ENCODE measurements at places on chromosomes 13 and 19.

GRCh38 chr19:30882411-30883005 is 466.7 kb downstream of the TSHZ3 start:
- DNase-seq = no peak

DNA sequence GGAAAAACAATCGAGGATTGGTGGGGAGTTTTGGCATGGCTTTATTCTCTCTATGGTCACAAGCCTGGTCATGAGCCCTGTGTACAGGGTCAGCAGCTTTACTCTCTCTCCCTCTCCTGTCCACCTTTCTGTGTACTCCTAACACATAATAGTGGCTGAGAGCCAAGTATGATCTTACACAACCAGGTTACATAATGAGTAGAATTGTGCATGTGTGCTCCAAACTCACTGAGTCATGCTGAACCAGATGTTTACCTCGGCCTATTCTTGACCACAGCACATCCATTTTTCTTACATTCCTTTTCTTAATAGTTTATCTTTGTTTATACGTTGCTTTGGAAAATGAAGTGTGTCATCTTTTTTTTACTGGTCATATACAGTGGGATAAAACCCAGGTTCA is 53.1 kb downstream of the ZNF254 start:
- DNase-seq = no peak

DNA sequence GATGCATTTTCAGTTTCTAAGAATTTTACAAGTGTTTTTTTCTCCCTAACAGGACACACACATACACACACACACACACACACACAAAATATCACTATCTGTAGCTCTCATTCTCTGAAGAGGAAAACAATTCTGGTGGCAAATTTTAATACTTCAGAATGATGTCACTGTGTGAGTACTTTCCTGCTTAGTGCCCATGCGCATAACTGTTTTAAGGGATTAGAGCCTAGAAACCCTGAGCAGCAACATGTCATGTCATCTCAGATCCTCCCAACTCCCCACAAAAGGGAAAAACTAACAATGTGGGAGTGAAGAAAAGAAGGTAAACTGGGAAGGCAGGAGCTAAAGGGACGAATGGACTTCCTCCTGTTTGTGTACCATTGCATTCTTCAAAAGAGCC is 401.2 kb downstream of the SPRY2 start:
- DNase-seq = no peak

- DNase-seq = peak; percentile 86
Observed at GRCh38 chr19:16825312-16826052, 3.7 kb upstream of the SIN3B start.

DNA sequence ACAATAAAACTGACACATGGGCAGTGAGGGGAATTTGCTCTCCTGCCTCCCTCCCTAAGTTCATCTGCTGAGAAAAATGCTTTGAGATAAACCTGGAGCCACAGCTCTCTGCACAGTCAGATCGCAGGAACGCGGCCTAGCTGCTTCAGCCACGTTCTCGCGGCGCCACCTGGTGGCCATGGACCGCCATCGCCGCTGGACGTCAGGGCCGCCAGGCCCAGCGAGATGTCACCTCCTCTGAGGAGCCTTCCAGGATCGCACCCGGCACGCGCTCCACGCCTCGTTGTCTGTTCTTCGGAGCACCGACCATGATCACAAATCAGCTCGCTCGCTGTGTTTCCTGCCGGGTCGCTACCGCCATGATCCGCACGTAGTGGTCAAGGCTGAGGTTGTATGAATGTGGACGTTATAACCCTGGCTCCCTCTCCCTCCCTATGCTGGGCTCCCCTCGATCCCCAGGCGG is 20.6 kb upstream of the USP29 start:
- peak; percentile 86 for DNase-seq

- DNase-seq = no peak
Observed at GRCh38 chr13:28653111-28653510, 5.8 kb upstream of the POMP start.

DNA sequence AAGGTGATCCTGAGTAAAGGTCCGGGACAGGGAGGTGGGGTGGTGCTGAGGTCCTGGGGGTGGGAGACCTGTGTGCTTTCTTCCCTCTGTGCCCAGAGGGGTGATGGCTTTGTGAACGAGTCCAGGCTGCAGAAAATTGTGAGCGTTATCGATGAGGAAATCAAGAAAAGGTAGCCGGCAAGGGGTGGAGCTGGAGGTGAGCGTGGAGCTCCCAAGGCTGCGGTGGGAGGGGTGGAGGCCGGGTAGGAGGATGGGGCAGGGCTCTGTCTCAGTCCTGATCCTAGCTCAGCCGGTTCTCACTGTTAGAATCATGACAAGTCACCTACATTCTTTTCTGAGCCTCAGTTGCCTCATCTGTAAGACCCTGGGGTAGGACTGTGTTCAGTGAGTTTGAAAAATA is 4.0 kb downstream of the SELENOV start:
- no peak for DNase-seq

GRCh38 chr13:54356209-54356608 is 1327.6 kb downstream of the OLFM4 start:
- no peak for DNase-seq

- no peak for DNase-seq
Observed at GRCh38 chr19:55689411-55690108, 14.5 kb downstream of the EPN1 start.

GRCh38 chr13:47033216-47033615 is 136.4 kb upstream of the HTR2A start:
- no peak for DNase-seq

- DNase-seq = no peak
Observed at GRCh38 chr19:44948763-44949374, 3.0 kb downstream of the APOC2 start.

GRCh38 chr13:39976481-39976880 is 321.0 kb downstream of the COG6 start:
- no peak for DNase-seq

DNA sequence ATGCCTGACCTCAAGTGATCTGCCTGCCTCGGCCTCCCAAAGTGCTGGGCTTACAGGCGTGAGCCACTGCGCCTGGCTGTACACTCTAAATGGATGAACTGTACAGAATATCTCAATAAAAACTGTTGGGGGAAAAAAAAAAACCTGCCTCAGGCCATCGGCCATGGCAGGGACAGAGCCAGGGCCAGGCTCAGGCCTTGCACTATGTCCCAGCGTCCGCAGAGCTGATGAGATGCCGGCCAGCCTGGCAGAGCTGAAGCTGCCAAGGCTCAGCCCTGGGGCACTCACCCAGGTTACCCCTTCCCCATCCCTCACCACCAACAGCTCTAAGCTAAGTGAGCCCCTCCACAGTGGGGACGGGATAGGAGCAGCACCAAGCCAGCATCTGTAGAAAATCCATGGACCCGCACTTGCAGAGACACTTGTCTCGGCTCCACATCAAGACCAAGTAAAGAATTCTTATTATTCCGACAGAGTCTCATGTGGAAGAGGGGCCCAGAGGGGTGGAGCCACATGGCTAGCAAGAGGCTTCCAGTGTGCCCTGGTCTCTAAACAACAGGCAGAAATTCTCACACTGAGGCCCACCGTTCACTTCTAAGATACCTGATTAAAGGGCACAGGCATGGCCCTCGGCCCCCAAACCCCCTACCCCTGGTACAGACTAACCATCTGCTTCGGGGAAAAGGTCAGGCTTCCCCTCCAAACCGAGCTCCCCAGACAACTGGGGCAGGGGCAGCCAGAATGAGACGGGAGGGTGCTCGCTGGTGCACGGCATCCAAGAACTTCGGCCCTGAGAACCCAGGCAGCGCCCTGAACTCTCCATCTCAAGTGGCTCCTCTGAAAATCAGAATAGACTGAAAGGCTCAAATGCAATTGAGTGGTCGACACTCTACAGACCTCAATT is 5.8 kb downstream of the PPP6R1 start:
- no peak for DNase-seq

DNA sequence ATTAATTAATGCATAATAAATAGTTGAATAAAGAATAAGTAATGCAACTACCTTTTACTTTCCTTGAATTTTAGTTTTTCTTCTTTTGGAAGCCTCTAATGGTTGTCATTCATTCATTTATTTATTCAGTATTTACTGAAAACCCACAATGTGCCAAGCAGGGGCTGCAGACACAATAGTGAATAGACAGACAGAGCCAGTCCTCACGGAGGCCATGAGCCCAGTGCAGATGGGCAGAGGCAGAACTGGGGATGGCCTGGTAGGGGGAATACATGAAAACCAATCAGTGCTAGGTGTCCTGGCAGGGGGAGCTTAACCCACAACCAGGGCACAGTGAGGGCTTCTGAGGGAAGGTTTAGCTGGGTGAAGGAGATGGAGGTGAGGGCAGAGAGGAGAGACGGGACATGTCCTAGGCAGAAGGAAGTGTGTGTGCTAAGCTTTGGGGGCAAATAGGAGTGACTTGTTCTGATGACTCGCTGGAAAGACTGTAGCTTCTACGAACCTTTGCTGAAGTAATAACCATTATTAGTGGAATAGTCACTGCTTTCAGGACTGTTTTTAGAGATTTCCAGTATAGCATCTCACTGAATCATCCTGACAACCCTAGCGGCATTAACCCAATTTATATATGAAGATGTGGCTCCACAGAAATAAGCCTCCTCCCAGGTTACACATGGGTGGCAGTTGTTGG is 55.9 kb downstream of the ERCC5 start:
- DNase-seq = no peak

GRCh38 chr19:19107654-19108053 is 30.6 kb downstream of the TMEM161A start:
- no peak for DNase-seq

- DNase-seq = no peak
Observed at GRCh38 chr19:46435009-46435408, 6.3 kb upstream of the PNMA8C start.

- DNase-seq = no peak
Observed at GRCh38 chr13:38697628-38698333, 10.9 kb downstream of the FREM2 start.

DNA sequence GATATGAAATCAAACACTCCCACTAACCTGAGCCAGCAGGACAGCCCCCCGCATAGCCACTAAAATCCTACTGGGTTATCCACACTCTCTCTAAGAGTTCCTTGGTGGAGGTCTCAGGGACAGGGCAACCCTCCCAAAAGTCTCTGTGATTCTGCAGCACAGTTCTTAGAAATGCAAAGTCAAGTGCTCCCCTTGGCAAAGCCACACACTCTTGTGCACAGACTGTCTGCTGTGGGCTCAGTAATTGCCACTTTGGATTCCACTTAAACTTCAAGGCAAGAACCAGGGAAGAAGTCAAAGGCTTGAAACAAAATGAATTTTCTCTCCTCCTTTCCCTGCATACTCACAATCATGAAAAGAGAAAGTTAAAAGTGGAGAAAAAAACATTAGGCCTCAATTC is 61.5 kb downstream of the DOCK9 start:
- DNase-seq = peak; percentile 29

GRCh38 chr13:103638706-103639105 is 572.5 kb upstream of the SLC10A2 start:
- DNase-seq = peak; percentile 25

- no peak for DNase-seq
Observed at GRCh38 chr13:97468331-97468730, 34.4 kb downstream of the RAP2A start.

DNA sequence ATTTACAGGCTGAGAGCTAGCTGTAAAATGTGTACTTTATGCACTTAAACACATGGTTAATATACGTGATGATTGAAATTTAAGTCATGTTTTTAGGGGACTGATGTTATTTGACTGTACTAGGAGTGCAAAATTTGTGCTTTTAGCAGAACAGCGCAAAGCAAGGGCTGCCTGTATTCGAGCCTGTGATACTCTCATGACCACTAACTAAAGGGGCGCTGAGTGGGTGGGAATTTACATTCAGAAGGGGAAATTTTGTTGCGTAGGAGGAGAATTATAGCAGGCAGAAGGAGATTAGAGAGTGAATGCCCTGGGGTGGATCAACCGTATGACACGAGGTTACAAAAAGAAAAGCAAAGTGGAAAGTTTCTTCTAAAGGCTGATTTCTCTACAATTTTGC is 271.8 kb upstream of the HTR2A start:
- DNase-seq = no peak

GRCh38 chr13:74795526-74795925 is 661.3 kb upstream of the KLF12 start:
- DNase-seq = no peak

DNA sequence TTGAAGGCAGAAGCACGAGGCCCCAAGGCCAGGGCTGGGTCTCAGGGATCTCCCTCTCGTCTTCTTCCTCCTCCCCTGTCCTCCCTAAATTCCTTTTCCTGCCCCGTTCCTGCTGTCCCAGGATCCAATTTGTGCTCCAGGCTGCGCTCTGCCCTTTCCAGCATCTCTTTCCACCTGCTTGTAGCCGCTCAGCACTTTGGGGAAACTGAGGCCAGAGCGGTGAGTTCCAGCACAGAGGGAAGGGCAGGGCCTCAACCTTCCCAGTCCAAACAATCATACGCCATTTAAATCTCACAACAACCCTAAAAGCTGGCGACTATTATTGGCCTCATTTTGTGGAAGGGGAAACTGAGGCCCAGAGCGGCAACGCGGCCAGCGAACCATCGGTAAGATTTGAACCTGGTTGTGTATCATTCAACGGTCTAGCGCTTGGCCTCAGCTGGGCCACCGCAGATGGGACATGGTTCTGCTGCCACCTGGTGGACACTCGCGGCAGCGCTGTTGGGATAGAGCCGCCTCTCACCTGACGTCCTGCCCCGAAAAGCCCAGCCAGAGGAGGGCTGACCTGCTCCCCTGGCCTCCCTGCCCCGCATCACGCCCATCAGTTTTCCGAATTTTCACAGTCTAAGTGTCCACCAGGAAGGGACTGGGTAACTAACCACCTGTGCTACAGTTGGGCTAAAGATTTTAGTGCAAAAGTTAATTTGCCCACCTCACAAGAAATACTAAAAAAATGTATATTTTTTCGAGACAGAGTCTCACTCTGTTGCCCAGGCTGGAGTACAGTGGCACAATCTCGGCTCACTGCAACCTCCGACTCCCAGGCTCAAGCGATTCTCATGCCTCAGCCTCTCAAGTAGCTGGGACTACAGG is 4.2 kb upstream of the RPL18A start:
- DNase-seq = peak; percentile 90

DNA sequence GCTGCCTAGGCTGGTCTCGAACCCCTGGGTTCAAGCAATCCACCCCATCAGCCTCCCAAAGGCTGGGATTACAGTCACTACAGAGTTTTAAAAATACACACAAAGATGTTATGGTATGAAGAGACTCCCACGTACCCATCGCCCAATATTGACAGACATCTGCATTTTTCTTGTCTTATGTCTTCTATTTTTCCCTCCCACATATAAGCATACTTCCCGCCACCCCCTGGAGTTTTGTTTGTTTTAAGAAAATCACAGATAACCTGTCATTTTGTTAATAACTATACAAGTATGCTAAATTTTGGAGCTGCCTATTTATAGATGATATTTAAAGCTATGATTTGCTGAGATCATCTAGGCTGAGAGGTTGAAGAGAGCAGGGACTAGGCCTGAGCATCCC is 6.2 kb upstream of the SMG9 start:
- DNase-seq = no peak

GRCh38 chr19:28446511-28446910 is 766.4 kb downstream of the UQCRFS1 start:
- DNase-seq = no peak

GRCh38 chr13:109834973-109835720 is 48.8 kb upstream of the IRS2 start:
- DNase-seq = no peak

GRCh38 chr19:34481861-34482379 is 362 bp downstream of the WTIP start:
- peak; percentile 46 for DNase-seq

- DNase-seq = peak; percentile 69
Observed at GRCh38 chr19:51777570-51778462, 16.8 kb downstream of the FPR2 start.
